Tibial nerve (tissue), 4 donors: ENCODE measurements at places on chromosomes 7 and 10. TPM values are rescaled to one million over a fixed set of nuclear protein-coding genes. Genes with fewer than 3 reads are reported as not detected.

The SPDYE1 gene
- total RNA-seq: not detected

The BLNK gene
- total RNA-seq: 10.5 TPM

The PTPRZ1 gene
- total RNA-seq: 16.2 TPM

The SYT15 gene
- 8.2 TPM for total RNA-seq

The FAM237B gene
- not detected for total RNA-seq

The GRM3 gene
- not detected for total RNA-seq

The GLI3 gene
- 8.6 TPM for total RNA-seq

DNA sequence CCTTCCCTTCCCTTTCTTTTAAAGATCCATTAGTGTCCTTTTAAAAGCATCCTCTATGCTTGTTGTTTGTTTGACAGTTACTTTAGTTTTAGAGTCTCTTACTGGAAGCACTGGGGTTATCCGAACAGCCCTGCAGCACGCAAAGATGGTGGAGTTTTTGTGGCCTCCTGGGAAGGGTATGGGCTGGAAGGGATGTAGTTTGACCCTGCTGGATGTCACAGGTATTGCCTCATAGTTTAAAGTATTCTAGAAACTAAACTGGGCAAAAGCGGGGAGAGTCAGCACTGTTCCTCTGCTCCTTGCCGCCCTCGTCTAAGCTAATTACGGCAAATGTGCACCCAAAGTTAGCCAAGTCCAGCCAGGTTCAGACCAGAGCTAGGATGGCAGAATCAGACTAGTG is 35.8 kb upstream of the GNAI1 start:
- peaks cover 8% of the 10 kb centered on the region for H3K4me1 ChIP-seq
- no peak overlapping the region for H3K4me3 ChIP-seq
- no peak overlapping the region for H3K27ac ChIP-seq
- DNase-seq: no peak

DNA sequence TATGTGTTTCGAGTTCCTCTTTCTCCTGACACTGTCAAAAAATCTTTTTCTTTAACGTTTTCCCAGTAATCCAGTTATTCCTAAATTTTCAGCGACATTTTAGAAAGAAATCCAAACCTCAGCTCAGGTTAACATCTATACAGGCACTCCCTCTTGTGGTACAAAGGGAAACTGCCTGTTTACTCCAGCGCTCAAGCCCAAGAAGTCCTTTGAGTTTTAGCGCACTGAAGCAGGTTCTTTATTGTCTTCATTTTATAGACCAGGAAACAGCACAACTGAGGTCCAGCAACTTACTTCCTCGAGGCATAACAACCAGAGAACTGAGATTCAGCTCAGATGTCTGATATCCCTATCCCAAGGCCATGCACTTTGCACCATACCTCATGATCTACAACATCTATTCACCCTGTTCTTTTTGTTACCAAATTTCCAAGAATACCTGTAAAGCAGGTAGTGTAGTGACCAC is 287.2 kb upstream of the MKLN1 start:
- no peak overlapping the region for H3K4me3 ChIP-seq
- no peaks in the 10 kb centered on the region for H3K27me3 ChIP-seq
- H3K27ac ChIP-seq: peak overlapping the region; percentile 85
- H3K4me1 ChIP-seq: peaks cover 69% of the 10 kb centered on the region
- DNase-seq: peak; percentile 35
- no peaks in the 10 kb centered on the region for H3K36me3 ChIP-seq

DNA sequence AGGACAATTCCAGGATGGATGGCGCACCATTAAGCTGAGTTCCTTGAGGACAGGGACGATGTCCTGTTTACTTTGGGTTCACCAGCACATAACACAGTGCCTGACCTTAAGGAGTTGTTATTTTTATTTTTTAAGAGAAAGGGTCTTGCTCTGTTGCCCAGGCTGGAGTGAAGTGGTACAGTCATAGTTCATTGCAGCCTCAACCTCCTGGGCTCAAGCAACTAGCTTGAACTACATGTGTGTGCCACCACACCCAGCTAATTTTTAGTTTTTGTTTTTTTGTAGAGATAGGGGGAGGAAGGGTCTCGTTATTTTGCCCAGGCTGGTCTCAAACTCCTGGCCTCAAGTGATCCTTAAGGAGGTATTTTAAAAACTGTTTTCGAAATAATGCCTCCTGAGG is 1.7 kb upstream of the CALU start:
- H3K27me3 ChIP-seq: no peaks in the 10 kb centered on the region
- H3K36me3 ChIP-seq: no peaks in the 10 kb centered on the region
- H3K4me3 ChIP-seq: no peak overlapping the region
- peaks cover 32% of the 10 kb centered on the region for H3K4me1 ChIP-seq
- no peak for DNase-seq

DNA sequence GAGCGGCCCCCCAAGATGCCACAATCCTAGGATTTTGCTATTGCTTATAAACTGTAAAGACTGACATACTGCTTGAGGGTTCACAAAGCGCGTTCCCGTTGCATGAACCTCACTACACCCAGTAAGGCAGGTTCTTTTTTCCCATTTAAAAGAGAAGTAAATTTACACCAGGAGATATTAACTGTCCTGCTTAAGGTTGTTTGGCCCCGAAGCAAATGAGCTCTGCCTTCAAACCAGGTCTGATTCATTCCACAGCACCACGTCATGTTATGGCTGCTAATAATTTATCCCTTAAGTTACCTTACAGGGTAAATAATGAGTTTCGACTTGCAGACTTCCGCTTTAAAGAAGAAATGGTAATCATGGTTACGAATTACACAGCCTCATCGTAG is 559 bp upstream of the FKBP14 start:
- no peaks in the 10 kb centered on the region for H3K36me3 ChIP-seq
- no peak for DNase-seq
- H3K4me3 ChIP-seq: peak overlapping the region; percentile 99
- peaks cover 8% of the 10 kb centered on the region for H3K4me1 ChIP-seq
- no peaks in the 10 kb centered on the region for H3K27me3 ChIP-seq

- no peaks in the 10 kb centered on the region for H3K36me3 ChIP-seq
- peaks cover 5% of the 10 kb centered on the region for H3K4me1 ChIP-seq
- H3K27me3 ChIP-seq: no peaks in the 10 kb centered on the region
- H3K27ac ChIP-seq: no peak overlapping the region
- no peak for DNase-seq
- H3K4me3 ChIP-seq: no peak overlapping the region
These were observed 17.2 kb upstream of the ACSL5 start for GRCh38 chr10:112356686-112357085.

- no peak for DNase-seq
- peaks cover 45% of the 10 kb centered on the region for H3K36me3 ChIP-seq
- no peak overlapping the region for H3K27ac ChIP-seq
- H3K4me1 ChIP-seq: no peaks in the 10 kb centered on the region
These were observed 152.3 kb downstream of the EGFR start for GRCh38 chr7:55171157-55171556.

DNA sequence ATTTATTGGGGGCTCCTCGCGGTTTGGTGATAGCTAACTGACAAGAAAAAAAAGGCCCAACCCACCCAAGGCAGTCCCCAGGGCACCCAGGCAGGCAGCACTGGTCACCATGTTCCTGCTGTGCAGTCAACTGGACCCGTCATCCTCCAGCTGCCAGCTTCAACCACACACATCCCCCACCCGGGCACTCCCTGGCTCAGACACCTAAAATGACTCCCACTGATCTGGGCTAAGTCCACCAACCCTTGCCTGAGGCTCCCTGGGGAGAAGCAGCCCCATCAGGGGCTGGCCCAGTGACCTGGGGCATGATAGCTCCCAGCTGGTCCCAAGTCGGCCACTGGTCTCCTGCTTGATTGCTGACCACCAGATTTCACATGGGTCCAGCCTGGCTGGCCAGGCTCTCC is 161.8 kb downstream of the NRF1 start:
- H3K27me3 ChIP-seq: no peaks in the 10 kb centered on the region
- no peak overlapping the region for H3K4me3 ChIP-seq

- H3K4me1 ChIP-seq: no peaks in the 10 kb centered on the region
- H3K27ac ChIP-seq: no peak overlapping the region
- no peak for DNase-seq
These were observed 133.3 kb downstream of the KCNMA1 start for GRCh38 chr10:77504196-77504872.

DNA sequence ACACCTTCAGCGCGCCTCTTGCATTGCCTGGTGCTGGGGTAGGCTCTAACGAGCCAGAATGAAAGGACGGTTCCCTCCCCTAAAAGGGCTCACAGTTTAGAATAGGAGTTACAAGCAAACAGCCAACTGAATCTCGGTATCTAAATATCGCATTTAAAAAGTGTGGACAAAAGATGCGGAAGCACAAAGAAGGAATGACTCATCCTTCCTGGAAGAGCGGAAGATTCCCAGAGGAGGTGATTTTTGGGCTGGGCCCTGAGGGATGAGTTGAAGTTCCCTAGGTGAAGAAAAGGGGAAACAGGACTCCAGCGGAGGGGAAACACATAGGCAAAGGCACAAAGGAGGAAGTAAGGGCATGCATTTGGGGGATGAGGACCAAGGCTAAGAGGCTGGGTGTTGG is 29.9 kb downstream of the SRRM3 start:
- no peaks in the 10 kb centered on the region for H3K36me3 ChIP-seq
- H3K27me3 ChIP-seq: peaks cover 89% of the 10 kb centered on the region
- H3K4me1 ChIP-seq: no peaks in the 10 kb centered on the region
- no peak overlapping the region for H3K4me3 ChIP-seq
- no peak for DNase-seq
- H3K27ac ChIP-seq: no peak overlapping the region

- H3K36me3 ChIP-seq: peaks cover 51% of the 10 kb centered on the region
- no peaks in the 10 kb centered on the region for H3K27me3 ChIP-seq
- DNase-seq: no peak
These were observed 71.1 kb downstream of the INSYN2A start for GRCh38 chr10:127125331-127125730.

DNA sequence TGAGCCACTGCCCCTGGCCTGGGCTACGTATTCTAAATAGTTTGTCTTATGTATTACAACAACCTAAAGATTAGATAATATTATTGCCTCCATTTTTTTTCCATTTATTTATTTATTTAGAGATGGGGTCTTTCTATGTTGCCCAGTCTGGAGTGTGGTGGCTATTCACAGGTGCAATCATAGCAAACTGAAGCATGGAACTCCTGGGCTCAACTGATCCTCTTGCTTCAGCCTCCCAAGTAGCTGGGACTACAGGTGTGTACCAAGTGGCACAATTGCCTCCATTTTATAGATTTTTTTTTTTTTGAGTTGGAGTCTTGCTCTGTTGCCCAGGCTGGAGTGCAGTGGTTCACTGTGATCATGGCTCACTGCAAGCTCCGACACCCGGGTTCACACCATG is 6.5 kb upstream of the TRA2A start:
- H3K27ac ChIP-seq: no peak overlapping the region
- DNase-seq: no peak
- H3K4me1 ChIP-seq: no peaks in the 10 kb centered on the region
- H3K36me3 ChIP-seq: no peaks in the 10 kb centered on the region
- H3K4me3 ChIP-seq: no peak overlapping the region

GRCh38 chr10:351770-352334 is 216.6 kb downstream of the ZMYND11 start:
- H3K27me3 ChIP-seq: no peaks in the 10 kb centered on the region
- no peaks in the 10 kb centered on the region for H3K4me1 ChIP-seq
- DNase-seq: peak; percentile 9
- no peak overlapping the region for H3K4me3 ChIP-seq

DNA sequence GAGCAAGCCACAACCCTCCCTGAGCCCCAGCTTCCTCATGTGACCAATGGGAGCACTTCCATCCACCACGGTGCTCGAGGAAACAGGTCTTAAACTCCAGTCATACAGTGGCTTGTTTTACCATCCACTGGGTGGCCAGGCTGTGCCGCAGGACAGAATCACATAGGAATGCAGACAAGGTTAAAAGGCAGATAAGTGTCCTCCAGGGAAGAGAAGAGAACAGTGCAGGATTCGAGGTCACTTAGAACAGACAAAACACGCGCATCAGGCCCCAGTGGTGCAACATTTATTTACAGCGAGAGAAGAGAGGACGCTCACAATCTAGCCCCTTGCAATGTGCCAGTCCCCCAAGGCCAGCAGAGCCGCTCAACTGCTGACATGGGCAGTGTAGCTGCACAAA is 92.8 kb downstream of the TMEM130 start:
- H3K27ac ChIP-seq: no peak overlapping the region
- H3K4me1 ChIP-seq: no peaks in the 10 kb centered on the region
- DNase-seq: no peak
- no peak overlapping the region for H3K4me3 ChIP-seq
- H3K36me3 ChIP-seq: no peaks in the 10 kb centered on the region
- no peaks in the 10 kb centered on the region for H3K27me3 ChIP-seq
